GM12891 (cell line): ENCODE measurements at places on chromosomes 4 and X.

- no peak for DNase-seq
Observed at GRCh38 chr4:85005865-85006377, 39.4 kb upstream of the WDFY3 start.

DNA sequence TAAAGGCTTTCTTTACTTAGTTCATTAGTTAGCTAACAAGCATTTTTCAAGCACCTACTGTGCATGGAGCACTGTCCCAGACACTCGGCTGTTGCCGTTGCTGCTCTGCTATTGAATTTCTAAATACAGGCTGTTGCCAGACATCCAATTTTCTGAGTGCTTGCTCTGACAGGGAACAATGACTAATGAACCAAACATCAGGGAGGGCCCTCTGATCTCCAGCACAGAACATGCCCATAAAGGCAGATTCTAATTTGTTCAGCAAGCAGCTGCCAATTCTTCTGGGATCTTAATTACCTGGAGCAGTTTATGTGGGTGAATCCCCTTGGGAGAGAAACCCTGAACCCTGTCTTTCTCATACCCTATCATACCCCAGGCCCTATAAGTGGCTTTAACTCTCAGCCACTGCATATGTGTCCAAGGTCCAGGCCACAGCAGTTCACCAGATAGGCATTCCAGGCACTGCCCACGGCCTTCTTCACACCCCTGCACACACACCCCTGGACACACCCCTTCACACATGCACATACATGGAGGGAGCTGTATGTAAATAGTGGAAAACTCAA lies 27.9 kb downstream of the TSC22D3 start:
- no peak for DNase-seq

DNA sequence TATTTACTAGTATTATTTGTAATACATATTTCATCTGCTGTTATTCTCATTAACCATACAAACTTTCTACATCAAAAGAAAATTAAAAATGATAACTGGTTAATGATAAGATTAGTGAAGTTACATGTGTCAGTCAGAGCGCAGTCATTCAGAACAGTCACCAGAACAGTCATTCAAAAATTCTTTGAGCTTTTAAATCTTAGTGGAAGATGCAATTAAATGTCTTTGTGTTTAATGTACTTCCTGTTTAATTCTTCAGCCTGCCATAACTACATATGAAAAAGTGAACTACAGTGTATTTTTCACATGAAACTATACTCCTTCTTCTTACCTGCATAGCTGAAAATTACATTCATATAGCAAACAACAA lies 179.7 kb upstream of the NDST4 start:
- no peak for DNase-seq

DNA sequence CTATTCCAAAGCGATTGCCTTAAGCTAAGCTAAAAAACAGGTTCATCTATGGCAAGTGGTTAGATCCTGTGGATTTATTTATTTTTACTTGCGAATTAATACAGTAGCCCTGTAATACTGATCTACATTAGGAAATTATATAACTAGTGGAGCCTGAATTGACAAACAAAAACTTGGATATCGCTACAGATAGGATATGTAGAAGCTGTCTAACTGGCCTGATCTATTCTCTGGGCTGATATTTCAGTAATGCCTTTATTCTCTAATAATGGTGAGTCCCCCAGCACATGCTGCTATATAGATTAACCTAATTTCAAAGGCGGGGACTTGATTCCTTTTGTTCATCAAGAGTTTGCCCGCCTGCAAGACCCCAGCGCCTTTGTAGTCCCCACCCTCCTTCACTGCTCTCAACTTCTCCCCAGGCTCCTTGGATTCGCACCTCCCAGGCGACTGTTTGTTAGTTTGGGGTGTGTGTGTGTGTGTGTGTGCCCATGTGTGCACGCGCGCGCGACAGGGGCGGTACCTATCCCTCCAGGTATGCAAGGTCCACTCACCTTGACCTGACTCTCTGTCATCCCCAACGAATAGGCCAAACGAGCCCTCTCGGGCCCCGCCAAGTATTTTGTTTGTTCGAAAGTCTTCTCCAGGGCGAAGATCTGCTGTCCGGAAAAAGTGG lies 3.8 kb downstream of the NKX6-1 start:
- DNase-seq: no peak

GRCh38 chr4:40132816-40133215 lies 64.0 kb upstream of the RHOH start:
- DNase-seq: no peak

DNA sequence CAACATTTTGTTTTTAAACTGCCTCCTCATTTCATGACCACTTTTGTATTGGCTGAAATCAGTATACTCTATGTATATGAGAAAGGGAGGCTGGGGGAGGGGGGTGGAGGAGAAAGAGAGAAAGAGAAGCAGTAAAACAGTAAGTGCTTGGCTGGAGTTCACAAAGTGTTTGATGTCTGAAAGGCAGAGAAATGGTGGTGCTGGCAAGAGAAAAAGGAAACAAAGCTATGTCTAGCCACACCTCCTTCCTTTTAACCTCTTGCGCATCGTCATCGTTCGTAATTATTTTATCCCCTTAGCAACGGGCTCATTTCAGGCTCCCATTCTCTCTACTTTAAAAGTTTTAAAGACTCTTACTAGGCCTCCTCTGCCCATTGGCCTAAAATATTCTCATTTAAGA lies 25.6 kb downstream of the RPA4 start:
- no peak for DNase-seq

DNA sequence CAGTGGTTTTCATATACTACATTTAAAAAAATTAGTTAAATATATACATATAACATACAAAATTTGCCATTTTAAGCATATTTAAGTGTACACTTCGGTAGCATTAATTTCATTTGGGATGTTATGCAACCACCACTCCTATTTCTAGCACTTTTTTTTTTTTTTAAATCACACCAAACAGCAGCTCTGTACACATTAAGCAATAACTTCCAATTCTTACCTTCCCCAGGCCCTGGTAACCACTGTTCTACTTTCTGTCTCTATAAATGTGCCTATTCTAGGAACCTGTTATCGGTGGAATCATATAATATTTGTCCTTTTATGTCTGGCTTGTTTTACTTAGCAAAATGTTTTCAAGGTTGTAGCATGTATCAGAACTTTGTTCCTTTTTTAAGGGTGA lies 39.1 kb downstream of the TMEM164 start:
- no peak for DNase-seq

DNA sequence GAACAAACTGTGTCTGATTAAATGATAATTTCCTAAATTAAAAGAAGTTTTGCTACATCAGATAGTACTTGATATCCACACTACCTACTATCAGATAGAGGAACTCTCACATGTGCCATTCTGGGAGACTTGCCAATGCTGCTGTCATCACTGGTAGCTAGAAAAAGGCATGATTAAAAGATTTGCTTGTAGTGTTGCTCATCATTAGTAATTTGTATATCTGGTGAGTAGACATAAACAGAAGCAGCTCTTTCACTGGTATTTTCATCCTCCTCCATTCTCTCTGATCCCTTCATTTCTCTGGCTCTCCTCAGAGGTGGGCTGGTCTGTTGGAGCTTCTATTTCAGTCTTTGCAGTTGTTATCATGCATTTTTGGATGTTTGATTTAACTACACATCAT lies 56.0 kb downstream of the SPRY1 start:
- no peak for DNase-seq

GRCh38 chr4:22532896-22533295 lies 17.0 kb upstream of the ADGRA3 start:
- no peak for DNase-seq

DNA sequence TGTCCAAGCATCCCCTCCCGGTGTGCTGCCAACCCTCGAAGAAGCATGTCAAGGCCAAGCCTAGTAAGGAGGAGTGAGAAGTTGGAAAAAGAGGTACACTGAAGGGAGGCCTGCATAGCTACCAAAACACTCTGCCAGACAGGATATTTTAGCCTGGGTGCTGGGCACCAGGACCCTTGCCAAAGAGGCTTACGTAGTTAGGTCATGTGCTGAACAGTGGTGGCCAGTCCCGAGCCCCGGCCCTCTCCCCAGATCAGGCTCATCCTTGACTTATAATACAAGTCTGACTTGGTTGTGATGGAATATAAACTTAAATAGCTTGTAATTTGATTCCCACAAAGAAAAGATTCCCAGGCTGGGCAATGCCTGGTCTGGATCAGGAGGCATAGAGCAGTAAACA lies 149.3 kb downstream of the ARHGEF9 start:
- DNase-seq: no peak

DNA sequence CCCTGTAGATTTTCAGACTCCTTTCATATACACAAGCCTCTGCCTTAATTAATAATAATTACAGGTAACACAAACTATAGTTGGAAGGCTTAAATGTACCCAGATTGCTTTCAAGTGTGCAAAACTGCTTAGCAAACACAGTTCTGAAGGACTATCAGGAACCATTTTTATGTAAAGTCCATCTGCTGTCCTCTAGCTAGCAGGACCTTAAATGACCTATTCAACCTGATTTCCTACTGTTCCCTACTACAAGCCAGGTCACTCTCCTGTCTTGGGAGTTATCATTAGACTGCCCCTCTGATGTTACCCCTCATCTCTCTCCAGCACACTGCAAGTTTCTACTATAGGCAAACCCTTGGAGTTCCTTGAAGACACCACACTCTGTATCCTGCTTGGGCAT lies 157.3 kb downstream of the GBA3 start:
- DNase-seq: no peak

DNA sequence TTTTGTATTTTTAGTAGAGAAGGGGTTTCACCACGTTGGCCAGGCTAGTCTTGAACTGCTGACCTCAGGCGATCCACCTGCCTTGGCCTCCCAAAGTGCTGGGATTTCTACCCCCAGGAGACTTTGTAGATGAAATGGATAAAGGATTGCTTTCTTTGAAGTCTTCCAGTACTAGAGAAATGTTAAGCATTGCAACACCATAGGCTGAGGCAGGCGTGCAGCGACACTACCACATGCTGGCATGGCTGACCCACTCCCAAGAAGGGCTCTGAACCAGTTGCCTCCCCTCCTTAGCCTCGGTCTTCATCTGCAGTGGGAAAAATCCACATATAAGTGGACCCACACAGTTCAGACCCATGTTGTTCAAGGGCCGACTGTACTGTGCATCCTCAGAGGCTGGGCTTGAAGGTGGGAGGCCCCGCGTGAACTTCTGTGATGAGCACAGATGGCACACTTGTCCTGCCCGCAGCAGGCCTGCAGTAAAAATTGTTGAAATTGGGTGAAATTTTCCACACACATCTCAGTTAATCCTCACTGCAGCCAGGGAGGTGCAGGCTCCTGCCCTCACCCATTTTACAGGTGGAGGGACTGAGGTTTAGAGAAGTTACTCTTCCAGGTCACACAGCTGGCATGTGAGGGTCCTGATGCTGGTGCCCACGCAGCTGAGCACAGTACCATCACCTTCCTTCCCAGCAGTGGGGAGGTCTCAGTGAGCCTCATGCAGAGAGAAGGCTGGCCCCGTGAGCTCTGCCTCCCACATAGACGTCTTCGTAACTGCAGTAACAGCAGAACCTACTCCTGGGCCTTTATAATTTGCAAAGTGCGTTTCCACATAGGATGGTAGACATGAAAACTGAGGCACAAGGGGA lies 35.5 kb downstream of the HTRA3 start:
- DNase-seq: no peak

DNA sequence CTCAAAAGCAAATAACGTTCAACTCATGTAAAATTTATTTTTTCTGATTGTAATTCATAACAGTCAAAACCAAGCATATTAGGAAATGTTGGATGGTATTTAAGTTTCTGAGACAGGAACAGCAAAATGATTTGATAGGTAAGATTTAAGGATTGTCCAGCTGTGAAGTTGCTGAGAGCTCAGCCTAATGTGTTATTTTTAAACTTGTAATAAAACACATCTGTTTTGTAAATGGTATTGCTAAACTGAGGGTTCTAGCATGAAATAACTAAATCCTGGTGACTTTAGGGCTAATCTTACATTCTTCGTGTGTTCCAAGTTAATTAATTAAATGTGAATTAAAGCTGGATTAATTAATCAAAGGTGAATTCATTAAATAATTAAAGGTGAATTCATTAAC lies 13.3 kb downstream of the TLR10 start:
- no peak for DNase-seq

DNA sequence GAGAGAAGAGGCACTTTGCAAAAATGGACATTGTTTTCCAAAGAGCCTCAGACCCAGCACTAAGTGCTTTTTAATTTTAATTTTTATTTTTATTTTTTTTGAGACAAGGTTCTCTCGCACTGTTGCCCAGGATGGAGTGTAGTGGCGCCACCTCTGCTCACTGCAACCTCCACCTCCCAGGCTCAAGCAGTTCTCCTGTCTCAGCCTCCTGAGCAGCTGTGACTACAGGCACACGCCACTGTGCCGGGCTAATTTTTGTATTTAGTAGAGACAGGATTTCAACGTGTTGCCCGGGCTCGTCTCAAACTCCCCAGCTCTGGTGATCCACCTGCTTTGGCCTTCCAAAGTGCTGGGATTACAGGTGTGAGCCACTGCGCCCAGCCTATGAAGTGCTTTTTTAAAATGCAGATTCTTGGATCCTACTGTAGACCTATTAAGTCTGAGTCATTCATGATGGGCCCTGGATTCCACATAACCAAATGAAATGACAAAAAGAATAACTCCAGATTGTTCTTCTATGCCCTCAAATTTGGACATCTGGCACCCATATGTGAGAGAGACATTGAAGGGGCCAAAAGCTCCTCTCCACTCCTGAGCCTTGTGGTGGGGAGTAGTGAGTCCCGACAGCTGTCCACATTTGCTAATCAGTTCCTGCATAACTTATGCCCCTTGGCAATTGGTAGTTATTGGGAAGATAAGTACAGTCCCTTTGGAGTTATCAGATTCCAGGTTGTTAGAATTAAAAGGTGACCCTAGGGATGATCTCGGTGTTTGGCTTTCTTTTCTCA lies 3.6 kb downstream of the NOCT start:
- DNase-seq: no peak

- no peak for DNase-seq
Observed at GRCh38 chrX:42399632-42400024, 378.3 kb downstream of the PPP1R2C start.

DNA sequence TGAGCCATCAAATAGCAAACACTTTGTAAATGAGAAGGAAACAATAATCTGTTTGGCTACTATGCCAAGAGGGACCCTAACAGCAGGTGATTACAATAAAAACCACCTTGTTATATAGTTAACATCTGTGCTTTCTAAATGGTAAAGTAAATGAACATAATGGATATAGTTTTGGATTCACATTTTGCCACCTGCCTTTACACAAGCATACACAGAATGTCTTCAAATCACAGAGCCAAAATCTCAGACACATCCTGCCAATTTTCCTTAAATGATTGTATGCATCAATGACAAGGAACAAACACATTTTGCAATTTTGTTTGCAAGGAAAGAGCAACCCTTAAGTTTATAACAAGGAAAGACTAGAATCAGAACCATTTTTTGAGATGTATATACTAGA lies 334.2 kb downstream of the FSTL5 start:
- DNase-seq: no peak

DNA sequence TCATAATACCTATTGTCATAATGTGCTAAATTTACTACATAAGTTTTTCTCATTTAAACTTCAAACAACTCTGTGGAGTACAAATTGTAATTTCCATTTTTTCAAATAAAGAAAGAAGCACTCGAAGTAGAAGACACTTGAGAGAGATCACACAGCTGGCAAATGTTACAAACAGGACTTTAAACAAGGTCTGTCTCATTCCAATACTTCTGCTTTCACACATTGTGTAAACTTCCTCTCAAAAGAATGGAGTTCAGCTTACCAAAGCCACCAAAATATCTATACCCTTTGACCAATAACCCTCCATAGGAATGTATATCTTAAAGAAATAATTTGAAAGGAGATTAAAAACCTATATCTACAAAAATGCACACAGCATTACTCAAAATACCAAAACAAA lies 88.3 kb downstream of the OPHN1 start:
- DNase-seq: no peak
